Kidney epithelial cell (primary cell): ENCODE measurements at places on chromosomes 1 and 21. TPM values are rescaled to one million over a fixed set of nuclear protein-coding genes. Genes with fewer than 3 reads are reported as not detected.

MANEAL gene
- total RNA-seq, result 6.4 and 8.7 TPM in 2 replicates

ARHGAP30 gene
- 0.07 and 0.42 TPM in 2 replicates for total RNA-seq

DDAH1 gene
- total RNA-seq, result 32.6 and 33.4 TPM in 2 replicates

KTI12 gene
- total RNA-seq, result 13.0 and 19.9 TPM in 2 replicates

RABGGTB gene
- 75.3 and 77.1 TPM in 2 replicates for total RNA-seq

OR6K6 gene
- total RNA-seq, result not detected in 2 replicates

ZBTB7B gene
- 28.0 and 40.3 TPM in 2 replicates for total RNA-seq

GUCA2B gene
- not detected in 2 replicates for total RNA-seq

P3R3URF gene
- total RNA-seq, result not detected in 2 replicates
